ENCODE measurements at places on chromosomes 5 and 9.
A peak's percentile ranks its signal among the peaks of the same experiment; 100 is the strongest.

DNA sequence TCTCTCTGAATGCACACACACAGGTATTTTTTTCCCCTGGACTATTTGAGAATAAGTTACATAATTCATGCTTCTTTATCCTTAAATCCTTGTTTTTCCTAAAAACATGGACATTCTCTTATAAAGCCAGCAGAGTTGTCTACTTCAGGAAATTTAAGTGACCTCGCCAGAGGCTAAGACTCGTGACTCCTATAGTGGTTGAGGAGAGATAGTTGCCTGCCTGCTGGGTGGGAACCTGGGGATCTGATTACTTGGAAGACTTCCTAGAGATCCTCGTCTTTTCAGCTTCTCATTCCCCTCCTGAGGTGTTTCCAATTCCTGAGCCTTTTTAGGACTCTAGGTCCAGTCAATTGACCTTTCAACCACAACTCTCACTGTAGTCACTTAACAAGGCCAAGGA is 5.5 kb downstream of the SLC30A5 start:
- DNase-seq, result no peak

DNA sequence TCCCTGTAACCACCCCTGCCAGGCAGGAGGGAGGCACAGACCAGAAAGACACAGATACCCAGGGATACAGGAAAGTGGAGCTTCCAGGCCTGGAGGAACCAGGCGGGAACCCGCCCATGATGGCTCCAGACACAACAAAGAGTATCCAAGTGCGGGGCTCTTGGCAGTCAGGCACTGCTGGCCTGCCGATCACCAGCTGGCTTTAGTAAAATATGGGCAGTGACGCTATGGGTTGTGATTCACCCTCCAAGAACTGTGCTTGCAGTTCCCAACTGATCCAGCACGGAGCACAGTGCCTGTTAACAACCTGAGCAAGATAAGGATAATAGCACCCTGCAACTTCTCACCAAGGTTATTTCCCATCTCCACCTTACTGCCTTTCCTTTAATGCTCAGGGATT is 463.3 kb downstream of the IRX1 start:
- DNase-seq, result no peak

- DNase-seq, result no peak
Observed at GRCh38 chr9:96425500-96426169, 7.5 kb upstream of the ZNF367 start.

- DNase-seq, result no peak
Observed at GRCh38 chr5:97134634-97135033, 7.8 kb downstream of the LIX1 start.

GRCh38 chr5:151799407-151799806 is 27.7 kb downstream of the G3BP1 start:
- DNase-seq, result peak; percentile 9

- peak; percentile 89 for DNase-seq
Observed at GRCh38 chr5:59813761-59814536, 79.6 kb downstream of the PDE4D start.

GRCh38 chr5:139726248-139726647 is 69.4 kb upstream of the PSD2 start:
- DNase-seq, result no peak

DNA sequence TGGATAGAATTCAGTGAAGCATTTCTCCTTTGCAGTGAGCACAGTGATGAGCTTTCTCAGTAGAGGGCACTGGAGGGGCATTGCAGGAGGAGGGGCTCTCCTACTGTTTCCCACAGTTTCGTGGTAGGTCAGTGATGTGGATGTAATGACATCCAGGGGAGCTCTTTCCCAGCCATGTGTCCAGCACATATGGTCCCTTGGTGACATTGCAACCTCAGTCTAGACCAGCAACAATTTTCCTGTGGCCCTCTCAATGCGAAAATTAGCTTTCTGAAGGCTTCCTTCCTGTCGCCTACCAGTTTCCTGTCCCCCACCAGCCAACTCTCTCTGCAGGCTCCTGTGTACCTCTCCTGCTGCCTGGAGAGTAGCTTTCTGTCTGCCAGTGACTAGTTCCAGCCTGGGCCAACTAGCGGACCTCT is 6.9 kb upstream of the PDCL start:
- DNase-seq, result peak; percentile 73

GRCh38 chr9:132207839-132208615 is 46.2 kb downstream of the NTNG2 start:
- no peak for DNase-seq

- peak; percentile 26 for DNase-seq
Observed at GRCh38 chr9:109418827-109419226, 79.3 kb downstream of the PTPN3 start.

- DNase-seq, result no peak
Observed at GRCh38 chr5:175885813-175886212, 14.4 kb downstream of the CPLX2 start.

- DNase-seq, result no peak
Observed at GRCh38 chr5:65728218-65728617, 6.2 kb downstream of the NLN start.

- DNase-seq, result no peak
Observed at GRCh38 chr5:939368-939767, 46.7 kb downstream of the TRIP13 start.

- no peak for DNase-seq
Observed at GRCh38 chr5:173394701-173395100, 66.5 kb upstream of the STC2 start.

DNA sequence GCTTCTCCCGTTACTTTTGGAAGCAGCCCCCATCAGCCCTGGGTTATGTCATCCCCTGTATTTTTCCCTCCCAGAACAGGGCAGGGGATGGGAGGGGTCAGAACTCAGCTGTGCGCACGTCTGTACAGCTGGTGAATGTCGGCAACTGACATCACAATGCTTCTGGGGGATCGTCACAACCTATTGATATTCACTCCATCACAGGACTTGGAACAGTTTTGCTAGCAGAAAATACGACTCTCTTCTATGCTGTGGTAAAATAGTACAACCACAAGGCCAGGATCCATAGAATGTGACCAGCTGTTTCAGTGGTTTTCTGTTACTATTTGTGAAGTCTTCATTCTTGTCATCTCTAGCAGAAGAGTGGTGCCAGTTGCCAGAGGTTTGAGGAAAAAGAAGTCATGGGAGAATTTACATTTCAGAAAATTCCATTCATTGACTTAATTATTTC is 77.1 kb upstream of the KLF4 start:
- no peak for DNase-seq

DNA sequence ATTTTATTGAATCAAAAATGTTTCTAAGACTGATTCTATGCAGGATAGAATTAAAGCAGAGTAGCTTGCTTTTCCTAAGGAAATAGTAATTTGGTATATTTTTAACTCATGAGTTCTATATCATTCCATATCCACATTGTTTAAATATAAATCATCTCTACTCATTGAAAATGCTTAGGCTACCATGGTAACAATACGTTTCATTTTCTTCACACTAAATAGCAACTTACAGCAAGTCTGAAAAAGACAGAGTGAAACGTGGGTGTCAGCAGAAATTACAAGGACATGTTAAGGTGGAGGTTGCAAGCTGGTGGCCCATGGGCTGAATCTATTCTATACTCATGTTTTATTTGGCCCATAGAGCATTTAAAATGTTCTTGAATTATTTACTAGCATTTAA is 487.9 kb downstream of the ARHGEF28 start:
- no peak for DNase-seq

- no peak for DNase-seq
Observed at GRCh38 chr5:77718934-77719610, 57.1 kb downstream of the TBCA start.

DNA sequence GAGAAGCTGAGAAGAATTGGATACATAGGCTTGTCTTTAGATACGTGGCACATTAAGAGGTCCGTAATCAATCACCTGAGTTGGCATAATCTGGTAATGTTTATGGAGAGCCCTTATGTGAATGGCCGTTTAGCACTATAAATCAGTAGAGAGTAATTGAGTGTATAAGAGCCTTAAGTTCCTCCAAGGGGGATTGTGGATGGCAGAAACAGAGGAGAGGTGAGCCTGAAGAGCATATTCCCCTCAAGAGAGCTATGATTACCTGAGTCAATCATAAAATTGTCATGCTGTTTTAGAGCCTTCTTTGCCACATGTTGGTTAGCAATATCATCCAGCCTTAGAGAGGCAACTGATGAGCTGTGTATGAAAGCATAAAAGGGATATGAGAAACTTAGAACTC is 58.8 kb downstream of the FOCAD start:
- no peak for DNase-seq

- no peak for DNase-seq
Observed at GRCh38 chr9:90896231-90896630, 94.6 kb downstream of the SYK start.

- DNase-seq, result peak; percentile 96
Observed at GRCh38 chr5:180069589-180070247, 1.8 kb downstream of the RNF130 start.

DNA sequence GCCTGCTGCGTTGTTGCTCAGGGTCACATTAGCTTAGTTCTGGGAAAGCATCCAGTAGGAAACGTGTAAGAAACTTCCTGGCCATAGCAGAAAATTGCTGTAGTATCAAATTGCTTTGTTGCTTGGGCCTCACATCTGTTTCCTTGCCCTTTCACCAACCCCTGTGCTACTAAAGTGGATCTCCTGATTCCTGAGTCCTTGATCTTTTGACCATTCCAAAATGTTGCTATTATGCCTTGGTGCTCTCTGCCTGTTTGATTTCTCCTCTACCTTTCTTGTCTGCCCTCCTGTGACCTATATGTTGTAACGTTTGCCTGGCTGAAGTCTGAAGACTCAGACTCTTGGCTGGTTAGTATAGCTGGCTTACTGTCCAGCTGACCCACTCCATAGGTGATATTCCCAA is 350.5 kb downstream of the ADGRV1 start:
- DNase-seq, result no peak

GRCh38 chr5:53712327-53712726 is 151.9 kb downstream of the NDUFS4 start:
- DNase-seq, result no peak

Data from Kasumi-1 (cell line).